ENCODE measurements at places on chromosomes 2 and 18.

DNA sequence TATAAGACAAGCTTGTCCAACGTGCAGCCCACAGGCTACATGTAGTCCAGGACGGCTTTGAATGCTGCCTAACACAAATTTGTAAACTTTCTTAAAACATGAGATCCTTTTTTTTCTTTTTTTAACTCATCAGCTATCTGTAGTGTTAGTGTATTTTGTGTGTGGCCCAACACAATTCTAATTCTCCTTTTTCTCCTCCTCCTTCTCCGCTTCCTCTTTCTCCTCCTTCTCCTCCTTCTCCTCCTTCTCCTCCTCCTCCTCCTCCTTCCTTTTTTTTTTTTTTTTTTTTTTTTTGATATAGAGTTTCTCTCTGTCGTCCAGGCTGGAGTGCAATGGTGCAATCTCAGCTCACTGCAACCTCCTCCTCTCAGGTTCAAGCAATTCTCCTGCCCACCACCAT, 39.3 kb upstream of the GTF2A1L start:
- DNase-seq = no peak

- no peak for DNase-seq
Observed at GRCh38 chr2:124805060-124805459, 780.0 kb downstream of the CNTNAP5 start.

DNA sequence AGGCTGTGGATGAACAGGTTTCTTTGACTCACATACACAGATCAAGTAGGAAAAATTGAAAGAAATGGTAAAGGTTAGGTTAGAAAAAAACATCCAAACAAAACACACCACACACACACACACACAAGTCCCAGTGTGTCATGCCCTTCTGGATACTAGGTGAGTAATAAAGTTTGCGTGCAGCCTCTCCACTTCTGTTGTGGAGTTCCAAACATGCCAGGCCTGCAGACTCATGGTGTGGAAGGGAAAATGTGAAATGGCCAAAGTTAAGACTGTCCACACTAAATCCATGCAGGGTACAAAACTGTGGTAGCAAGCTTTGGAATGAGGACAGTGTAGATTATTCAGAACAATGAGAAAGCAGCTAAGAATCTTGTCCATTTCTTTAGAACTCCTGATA, 114.6 kb downstream of the IKZF2 start:
- no peak for DNase-seq

DNA sequence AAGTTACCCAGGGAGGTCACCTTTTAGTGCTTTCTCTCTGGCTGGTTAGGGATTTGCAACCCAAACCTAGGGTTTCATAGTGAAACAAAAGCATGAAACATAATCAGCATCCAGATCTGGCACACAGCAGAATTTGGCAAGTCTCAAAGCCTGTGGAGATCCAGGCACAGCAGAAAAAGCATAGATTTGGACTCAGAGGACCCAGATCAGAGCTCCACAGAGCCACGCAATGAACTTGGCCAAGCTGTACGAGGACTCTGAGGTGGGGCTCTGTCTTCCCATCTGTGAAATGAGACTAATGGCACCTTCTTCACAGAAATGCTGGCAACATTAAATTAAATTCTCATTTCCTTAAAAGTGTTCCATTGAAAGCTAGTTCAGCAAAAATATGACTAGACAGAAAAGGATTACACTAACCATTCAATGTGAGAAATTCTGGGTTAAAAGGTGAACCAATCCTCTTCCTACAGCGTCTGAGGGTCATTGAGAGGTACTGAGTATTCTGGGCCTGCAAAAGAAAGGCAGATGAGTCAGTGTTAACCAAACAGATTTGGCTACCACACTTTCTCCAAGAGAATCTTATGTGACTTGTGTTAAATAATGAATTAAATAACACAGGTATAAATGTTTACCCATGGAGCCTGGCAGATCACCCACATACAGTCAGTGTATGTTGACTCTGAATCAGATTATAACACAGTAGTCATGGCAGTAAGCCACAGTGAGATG, 266.3 kb downstream of the MREG start:
- DNase-seq = no peak

All from lung microvascular endothelial cell (primary cell).